ENCODE measurements at places on chromosomes 16 and 17.
A peak's percentile ranks its signal among the peaks of the same experiment; 100 is the strongest.

- peak; percentile 1 for ATAC-seq
Observed at GRCh38 chr16:11668623-11669379, 546 bp downstream of the SNN start.

GRCh38 chr17:79925242-79925957, 86.2 kb upstream of the CBX4 start:
- no peak for ATAC-seq

- no peak for ATAC-seq
Observed at GRCh38 chr17:38900978-38901656, 24.3 kb upstream of the LASP1NB start.

GRCh38 chr17:75046407-75047289, at the start of the genes ATP5PD and KCTD2:
TSS of gene ATP5PD (minus strand) at chr17:75046969. CDS start at chr17:75042650, 4,319 bp downstream.
TSS of gene KCTD2 (plus strand) at chr17:75047225. CDS start at chr17:75047251, 26 bp downstream.
- peak; percentile 99 for ATAC-seq

DNA sequence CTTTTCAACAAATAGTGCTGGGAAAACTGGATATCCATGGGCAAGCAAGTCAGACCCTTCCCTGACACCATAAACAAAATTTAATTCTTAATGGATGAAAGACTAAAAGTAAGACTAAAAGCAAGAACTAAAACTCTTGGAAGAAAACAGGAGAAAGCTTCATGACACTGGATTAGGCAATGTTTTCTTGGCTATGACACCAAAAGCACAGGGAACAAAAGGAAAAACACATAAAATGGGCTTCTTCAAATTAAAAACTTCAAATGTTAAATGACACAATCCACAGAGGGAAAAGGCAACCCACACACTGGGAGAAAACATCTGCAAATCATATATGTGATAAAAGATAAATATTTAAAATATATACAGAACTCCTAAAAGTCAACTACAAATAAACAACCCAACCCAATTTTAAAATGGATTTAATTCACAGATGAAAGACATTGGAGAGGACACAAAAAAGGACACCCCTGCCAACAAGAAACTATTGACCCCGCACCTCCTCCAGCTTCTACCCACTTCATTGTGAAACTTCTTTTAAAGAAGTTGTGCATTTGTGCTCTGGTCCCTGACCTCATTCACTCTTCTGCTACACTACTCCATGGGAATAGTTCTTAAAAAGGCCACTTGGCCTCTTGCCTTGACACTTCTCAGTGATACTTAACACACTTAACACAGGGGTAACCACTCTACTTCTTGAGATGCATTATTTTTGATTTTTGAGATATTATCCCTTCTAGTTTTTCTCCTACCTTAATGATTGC, 80.3 kb downstream of the TRIM37 start:
- ATAC-seq, result peak; percentile 45

Measured in stimulated activated memory B cell treated with anti-CD40 and anti-IgM and Interleukin-4, amounts not matched to agents 10 μg/mL and 1 μg/mL and 100 μg/mL, for 72 hours (primary cell).